CD4-positive, alpha-beta T cell treated with Interferon gamma for 1 hour (primary cell): ENCODE measurements at places on chromosomes 2 and 18.

DNA sequence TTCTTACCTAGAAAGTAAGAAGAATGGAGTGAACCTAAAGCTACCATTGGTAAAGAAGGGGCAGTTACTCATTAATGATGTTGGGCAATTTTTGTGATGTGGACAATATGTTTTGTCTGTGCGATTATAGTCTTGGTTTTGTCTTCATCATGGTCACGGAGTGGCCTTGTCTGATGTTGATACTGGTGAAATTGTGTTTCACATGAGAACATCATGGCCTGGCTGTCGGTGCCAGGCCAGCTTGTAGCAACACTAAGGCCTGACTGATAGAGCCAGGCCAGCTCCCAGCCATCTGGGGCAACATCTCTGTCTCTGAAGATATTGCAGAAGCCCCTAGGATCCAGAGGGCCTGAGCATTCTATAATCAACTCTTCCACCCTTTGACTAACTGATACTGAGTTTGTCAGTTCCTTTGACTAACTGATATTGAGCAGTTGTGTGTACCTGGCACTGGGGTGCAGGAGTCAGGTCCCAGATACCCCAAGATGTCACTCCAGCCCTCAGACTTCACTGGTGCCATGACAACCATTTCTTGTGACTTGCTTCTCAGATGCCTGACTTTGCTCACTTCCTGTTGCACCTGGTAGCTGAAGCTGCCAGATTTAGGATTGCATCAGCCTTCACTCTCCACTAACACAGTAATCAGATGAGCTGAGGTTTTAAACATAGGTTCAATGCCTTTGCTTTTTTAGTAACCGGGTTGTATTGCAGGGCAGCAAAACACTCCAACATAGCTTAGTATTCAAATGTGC, 62.5 kb downstream of the RPIA start:
- DNase-seq, result peak; percentile 62

DNA sequence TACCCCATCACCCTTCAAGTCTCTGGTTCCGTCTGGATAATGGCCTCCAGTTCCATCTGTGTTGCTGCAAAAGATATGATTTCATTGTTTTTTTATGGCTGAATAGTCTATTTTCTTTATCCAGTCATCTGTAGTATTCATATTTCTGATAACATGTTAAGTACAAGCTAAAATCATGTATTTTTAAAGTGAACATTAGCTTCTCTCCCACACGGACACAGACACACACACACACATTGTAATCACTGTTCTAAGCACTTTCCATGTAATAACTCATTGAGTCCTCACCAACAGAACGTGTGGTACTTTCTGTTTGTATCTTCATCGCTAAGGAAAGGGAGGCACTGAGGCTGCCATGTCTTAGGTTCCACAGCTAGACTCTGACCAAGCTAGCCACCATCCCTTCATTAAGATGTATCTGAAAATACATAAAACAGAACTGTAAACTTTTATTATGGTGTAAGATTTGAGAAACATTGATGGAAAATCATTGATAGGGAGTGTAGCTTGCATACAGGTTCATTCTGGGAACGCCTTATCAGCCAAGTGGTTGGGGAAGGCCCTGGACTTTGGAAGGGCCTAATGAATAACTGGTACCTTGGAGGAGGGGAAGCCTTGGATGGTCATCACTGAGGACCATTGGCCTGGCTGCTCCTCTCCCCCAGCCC, 8.1 kb downstream of the NCK2 start:
- DNase-seq, result no peak

DNA sequence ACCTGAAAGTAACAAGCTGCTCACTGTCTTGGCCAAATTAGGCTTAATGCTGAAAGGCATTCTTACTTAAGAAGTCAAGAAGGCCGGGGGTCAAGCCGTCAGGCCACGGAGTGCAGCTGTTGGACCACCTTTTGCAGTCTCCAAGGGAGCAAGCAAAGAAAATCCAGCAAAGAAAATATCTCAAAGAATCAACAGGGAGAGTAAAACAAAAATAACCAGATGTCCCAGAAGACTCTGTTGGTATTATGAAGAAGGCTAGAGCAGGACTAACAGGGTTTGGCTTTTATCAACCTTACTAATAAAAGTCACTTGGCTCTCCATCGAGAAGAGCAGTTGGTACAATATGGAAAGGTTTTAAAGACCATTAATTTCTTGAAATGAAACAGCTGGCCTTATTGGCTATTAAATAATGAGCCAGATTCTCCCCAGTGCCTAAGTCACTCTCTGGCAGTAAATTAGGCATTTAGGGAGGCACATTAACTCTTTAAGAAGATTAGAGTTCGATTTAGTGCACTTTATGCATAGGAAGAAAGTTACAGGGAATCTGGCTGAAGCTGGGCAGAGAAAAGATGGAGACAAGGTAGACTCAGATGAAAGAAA, 110.8 kb upstream of the NRP2 start:
- no peak for DNase-seq

DNA sequence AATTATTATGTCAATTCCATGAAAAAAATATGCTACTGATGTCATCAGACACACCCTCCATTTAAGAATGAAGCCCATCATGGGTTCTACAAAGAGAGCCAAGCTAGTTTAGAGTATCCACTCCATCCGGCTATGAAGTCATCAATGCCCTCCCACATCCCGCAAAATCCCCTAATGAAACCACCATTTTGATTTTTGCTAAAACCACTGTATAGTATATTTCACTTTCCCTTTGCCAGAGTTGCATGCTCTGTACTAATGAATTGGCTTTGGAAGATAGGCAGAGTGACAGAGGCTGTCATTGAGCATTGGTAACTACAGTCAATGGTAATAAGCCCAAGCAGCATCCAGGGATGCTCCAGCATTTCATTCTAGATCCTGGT, 118.6 kb downstream of the ANKRD44 start:
- DNase-seq, result peak; percentile 55

DNA sequence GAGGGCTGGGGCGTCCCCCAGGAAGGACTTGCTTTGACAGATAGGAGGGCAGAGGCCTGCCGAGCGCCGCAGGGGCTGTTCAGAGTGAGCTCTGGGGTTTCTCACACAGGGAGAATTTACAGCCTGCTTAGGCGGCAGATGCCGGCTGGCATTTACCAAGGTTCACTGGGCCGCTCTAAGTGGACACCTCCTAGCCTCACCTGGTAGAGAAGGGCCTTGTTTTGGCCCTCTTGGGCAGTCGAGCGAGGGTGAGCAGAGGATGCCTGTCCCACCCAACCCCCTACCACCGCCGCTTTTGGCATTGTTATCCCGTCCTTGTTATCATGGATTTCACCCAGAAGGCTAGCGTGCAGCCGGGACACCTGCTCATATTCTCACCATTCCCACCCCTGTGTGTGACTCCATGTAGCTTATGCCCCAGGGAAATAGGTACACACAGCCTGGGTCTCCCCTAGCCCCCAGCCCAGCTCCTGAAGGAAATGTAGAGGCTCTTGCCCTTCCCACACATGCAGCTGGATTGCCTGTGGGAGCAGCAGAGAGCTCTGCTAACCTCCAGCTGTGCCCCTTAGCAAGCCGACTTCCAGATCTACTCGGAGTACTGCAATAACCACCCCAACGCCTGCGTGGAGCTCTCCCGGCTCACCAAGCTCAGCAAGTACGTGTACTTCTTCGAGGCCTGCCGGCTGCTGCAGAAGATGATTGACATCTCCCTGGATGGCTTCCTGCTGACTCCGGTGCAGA, 52.4 kb downstream of the FAM168B start:
- DNase-seq, result no peak

- DNase-seq, result no peak
Observed at GRCh38 chr2:173874003-173874893, 90.9 kb downstream of the SP3 start.

DNA sequence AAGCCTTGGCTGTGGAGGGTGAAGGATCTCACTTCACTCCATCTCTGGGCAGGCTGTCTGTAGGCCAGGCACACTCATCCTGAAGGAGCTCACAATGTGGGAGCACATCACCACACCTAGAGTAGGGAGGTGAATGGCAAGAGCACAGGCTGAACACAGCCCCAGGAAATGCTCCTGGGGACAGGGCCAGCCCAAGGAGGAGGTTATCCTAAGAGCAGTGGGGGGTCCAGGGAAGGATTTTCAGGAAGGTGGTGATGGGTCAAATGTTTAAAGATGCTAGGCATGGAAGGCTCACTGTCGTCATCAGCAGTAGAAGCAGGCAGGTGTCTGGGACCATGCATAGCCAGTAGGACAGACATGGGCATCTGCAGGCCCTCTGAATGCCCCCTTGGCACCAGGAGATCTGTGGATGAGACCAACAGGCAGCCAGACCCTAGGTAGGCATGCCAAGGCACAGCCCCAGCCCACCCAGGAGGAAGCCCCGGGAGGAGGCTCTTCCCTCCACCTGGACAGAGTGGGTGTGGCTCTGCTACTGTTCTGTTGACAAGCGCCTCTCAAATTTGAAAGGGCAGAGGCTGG, 91.7 kb upstream of the RAB6C start:
- no peak for DNase-seq

- no peak for DNase-seq
Observed at GRCh38 chr18:54357082-54357659, 487 bp downstream of the STARD6 start.

DNA sequence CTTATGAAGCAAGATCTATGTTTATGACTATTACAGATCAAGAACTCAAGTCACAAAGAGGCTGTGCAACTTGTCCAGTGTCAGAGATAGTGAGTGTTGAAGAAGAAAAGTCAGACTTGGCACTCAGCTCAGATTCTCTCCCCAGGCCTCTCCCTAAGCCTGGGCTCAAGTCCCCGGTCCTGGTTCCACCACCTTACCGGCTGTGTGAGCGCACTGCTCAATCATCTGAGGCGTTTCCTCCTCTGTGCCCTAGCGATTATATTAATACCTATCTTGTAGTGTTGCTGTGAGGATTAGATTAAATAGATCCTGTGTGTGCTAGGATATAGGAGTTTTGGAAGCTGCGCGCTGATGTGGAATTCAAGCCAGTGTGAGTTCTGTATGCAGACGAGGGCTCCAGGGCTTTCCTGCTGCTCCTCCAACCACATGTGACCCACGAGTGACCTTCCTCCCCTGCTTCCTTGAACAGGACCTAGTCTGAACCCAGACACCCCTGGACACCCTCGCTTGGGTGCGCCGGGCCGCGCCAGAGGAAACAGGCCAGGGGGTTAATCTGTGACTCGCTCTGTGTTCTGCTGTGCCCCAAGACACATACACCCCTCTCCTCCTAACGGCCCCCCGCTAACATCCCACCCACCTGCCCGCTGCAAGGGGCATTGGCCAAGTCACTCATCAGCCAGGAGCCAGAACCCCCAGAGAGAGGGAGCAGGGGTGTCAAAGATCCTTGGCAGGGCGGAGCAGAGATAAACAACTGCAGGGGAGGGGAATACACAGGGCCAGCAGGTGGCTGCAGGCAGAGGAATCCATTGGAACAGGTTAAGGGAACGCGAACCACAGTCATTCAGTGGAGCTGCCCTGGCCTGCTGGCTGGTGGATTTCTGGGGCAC, 38.3 kb downstream of the TNS1 start:
- no peak for DNase-seq

DNA sequence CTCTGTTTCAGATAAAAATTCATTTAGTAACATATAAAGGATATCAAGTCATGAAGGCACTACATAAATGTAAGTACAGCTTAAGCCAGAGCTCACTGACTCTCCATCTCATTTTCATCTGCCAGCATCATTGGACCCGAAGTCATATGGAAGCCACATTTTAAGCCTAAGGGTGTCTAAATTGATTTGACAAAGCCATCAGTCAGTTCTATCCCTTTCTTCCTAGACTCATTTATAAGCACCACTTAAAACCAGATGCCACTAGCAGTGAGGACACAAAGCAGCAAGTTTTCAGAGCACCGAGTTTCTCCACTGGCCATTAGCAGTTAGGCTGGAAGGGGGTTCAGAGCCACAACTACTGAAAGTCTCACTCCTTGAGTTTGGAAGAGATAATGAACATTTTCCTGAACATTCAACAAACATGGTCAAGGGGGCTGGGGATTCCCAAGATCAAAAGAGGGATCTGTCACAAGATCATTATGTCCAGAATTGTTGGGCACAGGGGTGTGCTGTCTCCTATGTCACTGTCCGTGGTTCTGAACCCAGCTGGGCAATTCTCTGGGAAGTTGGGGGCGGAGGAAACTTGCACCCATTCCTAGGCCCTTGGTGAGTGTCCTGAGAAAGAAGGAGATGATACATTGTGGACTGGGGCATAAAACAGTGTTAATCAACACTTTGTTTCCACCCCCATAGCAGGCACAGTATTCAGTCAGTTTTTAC, 158.5 kb upstream of the LMAN1 start:
- DNase-seq, result no peak

- DNase-seq, result no peak
Observed at GRCh38 chr18:28189400-28190239, 12.7 kb upstream of the CDH2 start.

DNA sequence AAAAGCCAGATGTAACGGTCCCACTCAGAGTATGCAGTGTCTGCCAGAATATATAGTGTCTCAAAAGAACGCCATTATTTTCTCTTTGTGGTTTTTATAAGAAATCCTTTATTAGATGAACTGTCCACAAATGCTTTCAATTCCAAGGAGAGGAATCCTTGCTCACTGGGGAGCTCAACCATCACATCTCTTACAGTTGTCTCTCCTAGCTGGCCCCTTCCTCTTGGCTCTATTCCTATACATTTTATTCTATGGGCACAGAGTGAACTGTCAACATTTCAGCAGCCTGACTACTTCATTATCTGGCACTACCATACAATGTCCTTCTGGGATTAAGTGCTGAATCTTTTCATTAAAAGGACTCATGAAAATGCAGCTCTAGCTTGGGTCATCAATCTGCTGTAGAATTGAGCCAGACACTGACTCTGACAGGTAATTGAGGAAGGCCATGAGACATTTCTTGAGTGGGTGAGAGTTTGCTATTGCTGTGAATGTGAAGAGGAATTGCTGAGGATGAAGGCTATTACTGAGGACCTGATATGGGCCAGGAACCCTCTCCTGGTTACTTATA, 96.5 kb upstream of the THOC1 start:
- no peak for DNase-seq

DNA sequence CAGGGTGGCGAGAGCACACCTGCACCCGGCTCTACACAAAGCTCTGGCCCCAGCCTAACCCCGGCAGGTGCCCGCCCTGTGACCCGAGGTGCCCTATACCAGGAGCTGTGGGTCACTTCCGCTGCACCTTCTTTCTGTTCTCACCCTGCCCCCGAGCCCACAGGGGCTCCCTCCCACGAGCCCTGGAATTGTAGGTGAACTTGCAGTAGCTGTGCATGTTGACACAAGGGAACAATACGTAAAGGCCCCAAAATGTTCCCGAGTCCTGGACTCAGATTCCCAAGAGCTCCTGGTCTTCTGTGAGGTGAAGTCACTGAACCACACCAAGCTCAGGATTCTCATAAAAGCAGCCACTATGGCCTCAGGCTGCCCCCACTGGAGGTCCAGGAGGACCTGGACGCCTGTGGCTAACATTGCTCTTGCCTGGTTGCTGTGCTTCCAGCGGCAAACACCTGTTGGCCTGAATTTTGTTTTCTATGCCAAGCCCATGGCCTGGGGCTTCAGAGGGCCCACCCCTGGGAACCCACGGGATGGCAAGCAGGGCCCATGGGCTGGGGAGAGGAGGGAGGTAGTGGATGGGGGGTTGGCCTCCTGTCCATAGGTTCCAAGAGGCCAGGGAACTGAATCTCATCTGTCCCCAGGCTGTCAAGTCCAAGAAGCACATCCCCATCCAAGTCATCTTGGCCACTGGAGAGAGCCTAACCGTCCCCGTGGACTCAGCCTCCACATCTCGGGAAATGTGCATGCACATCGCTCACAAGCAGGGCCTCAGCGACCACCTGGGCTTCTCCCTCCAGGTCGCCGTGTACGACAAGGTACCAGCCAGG, 23.2 kb upstream of the GPR17 start:
- DNase-seq, result no peak

- DNase-seq, result no peak
Observed at GRCh38 chr2:191304939-191305875, 60.0 kb downstream of the MYO1B start.

- no peak for DNase-seq
Observed at GRCh38 chr2:2839393-2839781, 508.3 kb upstream of the MYT1L start.

GRCh38 chr18:45838302-45839070, 13.0 kb downstream of the SIGLEC15 start:
- DNase-seq, result no peak
